ENCODE measurements at places on chromosomes 4 and X.

GRCh38 chrX:108415146-108415545 lies 23.1 kb downstream of the COL4A6 start:
- DNase-seq = no peak

DNA sequence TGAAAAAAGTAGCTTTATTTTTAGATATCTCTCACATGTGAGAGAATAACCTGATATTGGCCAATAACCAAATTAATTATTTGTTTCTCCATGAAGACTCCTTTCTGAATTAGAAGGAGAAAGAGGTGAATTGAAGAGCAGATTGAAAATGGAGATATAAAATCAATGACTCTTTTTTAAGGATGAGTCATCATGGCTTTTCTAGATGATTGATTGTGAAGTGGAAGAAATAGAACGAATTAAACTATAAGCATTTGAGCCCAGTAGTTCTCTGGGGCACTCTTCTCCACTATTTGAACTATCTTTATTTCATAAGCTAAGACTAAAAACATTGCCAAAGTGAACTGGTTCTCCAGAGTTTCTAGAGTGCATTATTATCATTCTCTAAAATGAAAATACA lies 137.2 kb upstream of the EDNRA start:
- no peak for DNase-seq

DNA sequence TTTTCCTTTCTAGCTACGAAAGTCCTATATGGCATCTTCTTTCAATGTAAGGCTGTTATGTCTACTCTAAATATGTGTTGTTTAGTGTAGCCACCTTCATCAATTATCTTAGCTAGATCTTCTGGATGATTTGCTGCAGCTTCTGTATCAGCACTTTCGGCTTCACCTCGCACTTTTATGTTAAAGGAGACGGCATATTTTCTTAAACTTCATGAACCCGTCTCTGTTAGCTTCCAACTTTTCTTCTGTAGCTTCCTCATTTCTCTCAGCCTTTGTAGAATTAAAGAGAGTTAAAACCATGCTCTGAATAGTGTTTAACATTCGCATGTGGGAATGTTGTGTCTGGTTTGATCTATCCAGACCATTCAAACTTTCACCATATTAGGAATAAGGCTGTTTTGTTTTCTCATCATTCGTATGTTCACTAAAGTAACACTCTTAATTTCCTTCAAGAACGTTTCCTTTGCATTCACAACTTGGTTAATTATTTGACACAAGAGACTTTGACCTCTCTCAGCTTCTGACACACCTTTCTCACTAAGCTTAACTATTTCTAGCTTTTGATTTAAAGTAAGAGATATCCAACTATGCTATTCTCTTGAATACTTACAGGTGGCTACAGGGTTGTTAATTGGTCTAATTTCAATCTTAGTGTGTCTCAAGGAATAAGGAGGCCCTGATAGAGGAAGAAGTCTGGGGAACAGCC lies 476.8 kb downstream of the GABRG1 start:
- no peak for DNase-seq

GRCh38 chr4:4854649-4855295 lies 4.7 kb upstream of the MSX1 start:
- no peak for DNase-seq

DNA sequence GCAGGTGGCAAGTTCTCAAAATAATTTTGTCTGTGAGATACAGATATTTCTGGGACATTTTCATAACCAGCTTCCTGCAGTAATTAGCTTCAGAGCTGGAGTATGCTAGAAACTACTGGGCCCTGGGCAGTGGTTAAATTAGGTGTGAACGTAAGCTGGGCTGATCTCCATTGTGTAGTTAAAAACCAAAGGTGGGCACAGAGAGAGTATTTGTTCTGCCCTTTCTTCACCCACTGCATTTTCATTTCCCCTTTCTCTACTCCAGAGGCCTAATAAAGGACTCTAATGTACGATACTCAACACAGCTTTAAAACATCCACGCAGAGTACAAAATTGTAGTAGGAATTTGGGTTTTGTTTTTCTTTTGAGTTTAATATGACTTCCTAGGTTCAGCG lies 252.7 kb downstream of the SPRY1 start:
- DNase-seq = no peak

GRCh38 chr4:112865443-112865842 lies 184.0 kb upstream of the ANK2 start:
- no peak for DNase-seq
